ENCODE measurements at places on chromosomes 11 and 22.

- no peak for DNase-seq
Measured at GRCh38 chr22:20086101-20086599, 6.1 kb downstream of the DGCR8 start.

DNA sequence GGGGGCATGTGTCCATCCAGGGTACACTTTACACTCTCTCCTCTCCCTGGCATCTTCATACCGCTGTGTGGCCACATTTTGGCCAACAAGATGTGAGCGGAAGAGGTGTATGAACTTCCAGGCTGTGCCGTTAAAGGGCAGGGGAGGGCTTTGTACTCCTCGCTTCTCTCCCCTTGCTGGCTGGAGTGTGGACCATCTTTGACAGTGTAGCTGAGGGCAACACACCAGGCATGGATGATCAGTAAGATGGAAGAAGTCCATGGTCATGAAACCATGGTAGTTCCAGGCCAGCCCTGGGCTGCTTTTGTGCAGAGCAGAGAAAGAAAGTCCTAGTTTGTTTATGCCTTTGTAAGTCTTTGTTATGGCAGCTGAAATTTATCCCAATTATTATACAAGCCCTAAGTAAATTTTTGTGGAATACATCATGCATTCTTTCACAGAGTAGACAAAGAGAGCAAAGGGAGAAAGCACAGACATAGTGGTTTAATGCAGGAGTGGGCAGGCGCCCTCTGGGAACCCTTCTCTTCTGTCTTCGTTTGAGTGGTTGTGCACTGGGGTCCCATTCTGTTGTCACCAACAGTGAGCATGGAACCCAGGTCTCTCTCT, 70.4 kb downstream of the FBXO7 start:
- DNase-seq, result no peak

DNA sequence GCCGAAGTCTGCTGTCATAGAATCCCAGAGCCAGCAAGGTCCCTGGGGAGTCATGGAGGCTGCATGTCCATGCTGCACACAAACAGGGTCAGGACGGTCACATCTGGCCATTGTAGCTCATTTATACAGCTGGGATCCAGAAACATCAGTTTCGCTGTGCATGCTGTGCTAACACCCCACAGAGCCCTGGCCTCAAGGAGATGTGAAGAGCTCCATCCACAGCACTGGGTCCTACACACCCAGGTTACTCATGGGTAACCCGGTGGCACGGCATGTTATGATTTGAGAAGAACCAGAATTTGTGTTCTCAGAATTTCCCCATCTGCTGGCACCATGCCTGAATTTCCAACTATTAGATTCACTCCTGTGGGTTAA, 146.3 kb upstream of the ARHGAP20 start:
- DNase-seq, result no peak

GRCh38 chr22:28398981-28399380, 280.7 kb downstream of the TTC28 start:
- DNase-seq, result no peak

DNA sequence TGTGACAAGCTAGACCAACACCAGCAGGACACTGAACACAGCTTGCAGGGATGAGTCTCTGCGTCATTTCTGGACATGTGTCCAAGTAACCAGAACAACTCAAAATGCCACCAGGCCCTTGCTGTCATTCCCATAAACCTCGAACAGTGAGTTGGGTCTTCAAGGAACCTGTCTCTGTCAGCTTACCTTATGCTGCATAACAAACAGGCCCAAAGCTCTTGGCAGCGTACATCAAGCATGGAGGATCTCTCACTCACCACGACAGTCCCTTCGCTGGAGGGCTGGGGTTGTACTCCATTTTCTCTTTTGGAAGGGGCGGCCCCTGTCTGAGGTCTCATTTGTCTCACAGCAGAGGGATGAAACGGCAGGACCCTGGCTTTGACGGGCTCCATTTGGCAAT, 6.8 kb downstream of the CDKN1C start:
- no peak for DNase-seq

DNA sequence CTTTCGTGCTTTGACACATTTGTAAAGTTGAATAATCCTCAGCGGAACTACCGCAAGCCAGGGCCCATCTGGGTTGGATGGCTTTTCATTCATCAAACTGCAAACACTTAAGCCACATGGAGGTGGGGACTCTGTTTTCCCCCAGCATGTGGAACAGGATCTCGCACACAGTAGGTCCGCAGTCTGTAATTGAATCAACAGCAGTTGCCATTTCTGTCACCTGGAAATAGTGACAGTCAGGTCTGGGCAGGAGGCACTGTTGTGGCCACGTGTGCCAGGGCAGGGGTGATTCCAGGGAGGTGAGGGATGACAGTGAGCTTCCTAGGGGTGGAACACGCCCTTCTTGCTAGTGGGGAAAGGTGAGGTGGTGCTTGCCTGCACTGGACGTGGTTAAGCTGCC, 50.7 kb upstream of the ANO1 start:
- DNase-seq, result no peak

DNA sequence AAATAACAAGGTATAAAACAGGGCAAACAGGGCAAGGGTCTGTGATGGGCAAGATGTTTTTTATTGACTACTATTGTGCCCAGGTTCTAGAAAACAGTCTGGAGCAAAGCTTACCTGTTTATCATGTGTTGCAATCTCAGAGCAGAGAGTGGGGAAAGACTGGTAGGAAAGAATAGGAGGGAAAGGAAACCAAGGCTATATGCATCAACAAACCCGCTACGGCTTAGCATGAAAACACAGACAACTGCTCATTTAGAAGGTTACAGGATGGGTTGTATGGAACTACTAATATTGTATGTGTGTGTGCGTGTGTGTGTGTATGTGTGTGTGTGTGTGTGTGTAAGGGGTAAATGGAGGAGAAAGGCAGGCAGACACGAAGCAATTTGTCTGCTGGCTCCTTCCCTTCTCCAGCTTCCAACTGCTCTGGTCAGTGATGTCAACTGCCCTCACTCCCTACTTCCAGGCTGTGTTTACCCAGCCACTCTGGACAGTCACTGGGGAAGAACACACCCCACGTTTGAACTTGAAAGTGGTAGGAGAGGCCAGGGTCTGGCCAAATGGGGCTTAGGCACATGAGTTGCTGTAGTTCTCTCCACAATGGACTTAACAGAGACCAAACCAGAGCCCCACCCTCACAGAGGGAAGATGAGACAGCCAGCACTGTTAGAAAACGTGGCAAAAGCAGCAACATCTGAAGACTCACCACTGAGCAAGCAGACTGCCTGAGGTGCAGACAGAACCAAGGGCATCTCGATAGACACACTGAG, 47.0 kb downstream of the GAB2 start:
- DNase-seq, result no peak

DNA sequence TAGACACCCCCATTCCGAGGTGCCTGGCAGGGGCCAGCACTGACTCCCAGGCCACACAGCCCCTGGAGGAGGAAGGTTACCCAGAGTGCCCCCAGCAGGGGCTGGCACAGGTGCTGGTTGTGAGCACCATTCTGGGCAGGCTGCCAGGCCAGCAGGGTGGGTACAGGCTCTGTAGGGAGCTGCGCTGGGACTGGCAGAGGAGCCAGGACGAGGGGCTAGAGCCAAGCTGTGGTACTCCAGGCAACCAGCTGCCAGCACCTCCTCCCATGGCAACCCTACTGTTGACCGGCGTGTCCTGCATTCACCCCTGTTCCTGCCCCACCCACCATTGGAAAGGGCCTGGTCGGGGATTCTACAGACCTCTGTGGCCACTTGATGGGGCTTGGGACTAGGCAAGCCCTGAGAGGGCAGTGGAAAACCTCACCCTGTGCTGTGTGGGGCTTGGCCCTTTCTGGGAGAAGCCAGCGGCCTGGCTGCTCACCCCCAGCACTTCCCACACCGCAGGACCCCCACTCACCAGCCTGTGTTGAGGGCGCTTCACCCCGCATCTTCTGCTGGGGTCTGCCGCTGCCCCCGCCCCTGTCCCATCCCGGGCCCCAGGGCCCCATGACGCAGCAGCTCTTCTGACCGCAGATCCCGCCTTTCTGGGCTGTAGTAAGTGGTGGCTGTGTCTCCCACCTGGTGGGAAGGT, 1.9 kb downstream of the CLDN5 start:
- DNase-seq, result no peak

DNA sequence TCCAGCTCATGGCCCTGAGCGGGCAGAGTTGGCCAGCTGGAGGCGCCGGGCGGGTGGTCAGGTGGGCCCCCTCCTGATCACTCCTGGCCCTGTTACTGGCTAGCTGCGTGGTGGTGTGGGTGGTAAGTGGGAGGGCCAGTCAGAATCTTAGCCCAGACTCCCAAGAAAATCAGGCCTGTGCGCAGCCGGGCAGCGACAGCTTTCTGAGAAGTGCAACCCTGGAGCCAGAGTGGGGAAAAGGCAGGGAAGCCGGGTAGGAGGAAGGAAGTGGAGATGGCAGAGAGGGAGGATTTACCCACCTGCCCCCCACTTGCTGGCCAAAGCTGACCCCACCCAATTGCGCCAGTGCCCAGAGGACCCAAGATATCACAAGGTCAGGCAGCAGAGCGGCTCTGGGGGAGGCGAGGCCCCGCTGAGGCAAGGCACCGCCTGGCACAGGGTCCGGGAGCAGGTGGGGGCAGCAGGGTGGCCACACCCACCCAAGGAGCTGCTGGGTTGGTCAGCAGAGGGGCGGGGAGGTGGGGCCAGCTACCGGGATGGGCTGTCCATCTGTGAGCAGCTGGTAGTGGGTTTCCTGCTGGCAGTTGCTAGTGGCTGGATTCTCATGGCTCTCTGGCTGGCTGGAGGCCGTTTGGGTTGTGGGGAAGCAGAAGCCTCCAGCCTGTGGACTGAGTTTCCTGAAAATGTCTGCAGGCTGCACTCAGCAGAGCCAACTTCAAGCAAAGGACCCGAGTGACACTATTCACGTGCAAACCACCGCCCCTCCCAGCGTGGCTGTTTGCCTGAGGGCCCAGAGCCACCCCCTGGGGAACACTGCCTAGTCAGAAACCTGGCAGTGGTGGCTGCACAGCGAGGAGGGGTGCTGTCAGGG, 196.4 kb downstream of the IGLL1 start:
- DNase-seq, result no peak

GRCh38 chr11:16612566-16613261, 125.7 kb upstream of the C11orf58 start:
- DNase-seq, result no peak

GRCh38 chr22:43228330-43228729, 41.4 kb upstream of the TTLL12 start:
- DNase-seq, result no peak

DNA sequence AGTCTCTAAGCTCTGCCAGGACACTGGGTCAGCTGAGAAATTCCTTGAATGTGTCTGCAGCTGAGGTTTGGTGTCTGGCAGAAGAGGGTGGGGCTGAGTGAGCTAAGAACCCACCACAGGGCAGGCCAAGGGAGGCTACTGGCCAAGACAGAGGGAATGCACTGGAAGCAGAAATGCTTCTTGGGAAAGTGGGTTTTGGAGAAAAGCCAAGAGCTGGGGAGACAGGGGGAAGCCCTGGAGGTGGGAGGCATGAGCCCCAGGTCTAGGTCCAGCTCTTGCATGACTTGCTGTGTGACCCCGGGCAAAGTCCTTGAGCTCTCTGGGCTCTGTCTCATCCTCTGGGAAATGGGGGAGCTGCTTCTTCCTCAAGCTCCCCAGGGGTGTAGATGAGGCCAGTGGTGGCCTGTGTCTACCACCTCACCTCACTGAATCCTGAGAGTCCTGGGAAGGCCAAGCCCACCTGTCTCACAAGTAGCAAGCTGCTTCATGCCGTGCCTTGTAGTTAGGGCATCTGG, 2.3 kb downstream of the MMP11 start:
- DNase-seq, result no peak

- DNase-seq, result no peak
Measured at GRCh38 chr11:121194731-121195596, 93.9 kb downstream of the TECTA start.

DNA sequence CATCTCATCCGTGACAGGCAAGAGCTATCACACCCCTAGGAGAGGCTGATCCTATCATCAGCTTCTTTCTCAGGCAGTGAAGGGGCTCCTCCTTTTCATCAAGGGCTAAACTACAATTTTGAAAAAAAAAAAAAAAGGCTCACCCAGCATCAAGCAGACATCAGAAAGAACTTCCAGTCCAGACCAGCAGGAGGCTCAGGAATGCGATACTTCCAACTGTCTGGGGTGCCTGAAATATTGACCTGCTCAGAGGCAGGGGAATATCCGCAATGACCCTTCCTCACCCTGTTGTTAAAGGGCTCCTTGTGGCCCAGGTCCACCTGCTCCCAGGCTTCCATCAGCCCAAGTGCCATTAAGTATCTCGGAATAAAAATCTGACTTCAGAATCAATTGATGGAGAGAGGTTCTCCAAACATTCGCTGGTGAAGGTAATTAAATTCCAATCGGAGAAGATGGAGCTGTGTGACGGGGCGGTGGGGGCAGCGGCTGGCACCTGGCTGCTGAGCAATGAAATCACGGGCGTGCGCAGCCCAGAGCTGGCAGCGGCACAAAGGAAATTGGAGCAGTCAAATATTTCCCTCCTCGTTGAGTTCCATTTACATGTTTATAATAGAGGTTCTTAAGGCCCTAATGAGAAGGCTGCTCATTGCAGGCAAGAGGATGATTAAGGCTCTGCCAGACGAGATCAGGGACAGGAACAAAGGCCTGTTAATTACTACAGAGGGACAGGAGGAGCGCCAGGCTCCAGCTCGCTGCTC, 69.0 kb upstream of the THY1 start:
- DNase-seq, result no peak

DNA sequence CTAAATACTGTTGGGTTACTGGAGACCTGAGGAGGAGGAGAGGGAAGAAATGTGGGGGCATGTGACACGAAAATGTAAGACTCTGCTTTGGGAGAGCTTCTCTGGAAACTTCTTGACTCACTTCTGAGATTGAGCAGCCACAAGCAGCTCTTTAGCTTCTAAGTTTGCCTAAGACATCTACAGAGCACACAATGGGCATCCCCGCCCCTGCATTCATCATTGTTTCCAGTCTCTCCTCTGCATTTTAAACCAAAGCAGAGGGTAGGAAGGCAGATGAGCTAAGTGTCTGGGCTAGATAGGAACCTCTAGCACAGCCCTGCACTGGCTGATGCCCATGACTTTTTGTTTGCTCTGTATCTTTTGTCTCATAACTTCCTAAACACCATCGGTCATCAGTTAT, 2.1 kb upstream of the OR52D1 start:
- peak; percentile 9 for DNase-seq

DNA sequence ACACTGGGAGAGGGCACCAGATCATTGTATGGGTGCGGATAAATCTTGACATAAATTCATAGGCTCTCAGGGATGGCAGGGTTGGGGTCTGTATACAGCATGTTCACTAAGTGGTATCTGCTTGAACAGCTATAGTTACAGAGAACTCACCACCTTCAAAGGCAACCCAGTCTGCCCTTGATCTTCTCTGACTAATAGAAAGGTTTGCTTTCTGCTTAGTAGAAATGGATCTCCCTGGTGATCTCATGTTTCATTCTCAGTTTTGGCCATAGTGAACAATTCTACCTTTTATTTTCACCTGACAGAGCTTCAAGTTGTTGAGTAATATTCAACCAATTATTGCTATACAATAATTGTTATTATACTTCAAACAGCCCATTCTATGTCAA, 32.4 kb downstream of the CNTF start:
- DNase-seq, result no peak

Data from stimulated activated CD8-positive, alpha-beta memory T cell treated with anti-CD3 and anti-CD28 coated beads, Interleukin-15, amount 100 ng/mL, for 48 hours (primary cell).